Activated CD8-positive, alpha-beta memory T cell treated with anti-CD3 and anti-CD28 coated beads, Interleukin-2, amount 10 ng/mL, durations not matched to agents 7 days and 5 days (primary cell): ENCODE measurements at places on chromosomes 4 and X. TPM values are rescaled to one million over a fixed set of nuclear protein-coding genes. Genes with fewer than 3 reads are reported as not detected.
A peak's percentile ranks its signal among the peaks of the same experiment; 100 is the strongest.

Gene IQCM
- not detected for total RNA-seq

Gene TRPC3
- total RNA-seq: 0.84 TPM

Gene ERCC6L
- total RNA-seq: 14.1 TPM

Gene SPRY1
- total RNA-seq: 73.7 TPM

Gene DDX53
- total RNA-seq: not detected

Gene MAGEB2
- total RNA-seq: not detected

Gene ITIH6
- not detected for total RNA-seq

Gene RASL11B
- total RNA-seq: 0.14 TPM

Gene PHOX2B
- not detected for total RNA-seq

Gene MAGEC1
- not detected for total RNA-seq

Gene SMARCA1
- total RNA-seq: not detected

Gene SETD7
- 10.8 TPM for total RNA-seq

Gene DMRTC1
- not detected for total RNA-seq

Gene MAP7D2
- 0.40 TPM for total RNA-seq

Gene MEPE
- total RNA-seq: not detected

Gene GC
- not detected for total RNA-seq

DNA sequence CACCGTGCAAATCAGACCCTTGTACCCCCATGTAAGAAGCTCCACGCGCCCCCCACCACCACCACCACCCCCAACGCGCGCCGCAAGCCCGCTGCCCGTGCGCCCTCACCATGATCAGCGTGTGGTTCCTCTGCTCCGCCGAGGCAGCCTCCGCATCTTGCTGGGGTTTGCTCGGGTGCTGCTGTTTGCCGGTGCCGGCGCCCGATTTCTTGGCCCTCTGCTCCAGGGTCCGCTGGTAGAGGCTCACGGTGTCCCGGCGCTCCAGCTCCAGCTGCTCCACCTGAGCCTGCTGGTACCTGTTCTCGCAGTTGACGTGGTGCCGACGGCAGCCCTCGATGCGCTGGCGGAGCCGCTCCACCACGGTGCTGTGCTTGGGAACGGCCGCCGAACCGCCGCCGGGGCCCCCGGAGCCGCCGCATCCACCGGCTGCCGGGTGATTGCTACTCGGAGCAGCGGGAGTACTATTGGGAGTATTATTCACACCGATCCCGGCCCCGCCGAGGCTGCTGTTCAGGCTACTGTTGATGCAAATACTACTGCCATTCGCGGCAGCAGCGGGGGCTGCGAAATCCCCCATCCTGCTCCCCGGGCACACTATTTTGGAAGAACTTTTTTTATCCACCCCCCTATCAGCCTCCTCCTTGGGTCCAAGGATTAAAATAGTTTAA lies 1.1 kb downstream of the MAML3 start:
- peak; percentile 54 for DNase-seq
- peak overlapping the region; percentile 80 for H3K27ac ChIP-seq
- peaks cover 57% of the 10 kb centered on the region for H3K27me3 ChIP-seq
- H3K4me3 ChIP-seq: peak overlapping the region; percentile 88

DNA sequence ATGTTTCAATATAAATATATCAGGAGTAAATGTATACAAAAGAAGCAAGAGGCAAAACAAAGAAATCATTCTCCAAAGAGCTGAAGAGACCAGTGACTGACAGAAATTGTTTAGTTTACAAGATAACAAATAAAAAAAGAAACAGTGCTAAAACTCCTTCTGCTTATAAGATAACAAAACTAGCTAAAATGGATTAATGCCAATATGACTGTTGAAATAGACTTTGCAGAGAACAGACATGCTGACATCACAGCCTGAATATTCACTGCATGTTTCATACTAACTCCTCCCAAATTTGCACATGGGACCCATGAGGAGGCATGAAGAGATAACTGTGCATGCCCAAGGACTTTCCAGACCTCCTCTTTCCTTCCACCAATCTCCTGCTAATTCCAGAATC lies 6.2 kb upstream of the GABRA4 start:
- H3K36me3 ChIP-seq: no peaks in the 10 kb centered on the region
- DNase-seq: no peak
- no peaks in the 10 kb centered on the region for H3K4me1 ChIP-seq
- no peak overlapping the region for H3K27ac ChIP-seq

- no peaks in the 10 kb centered on the region for H3K36me3 ChIP-seq
- H3K27ac ChIP-seq: no peak overlapping the region
- H3K27me3 ChIP-seq: peaks cover 2% of the 10 kb centered on the region
- DNase-seq: no peak
Measured at GRCh38 chr4:113303315-113303714, 253.9 kb downstream of the ANK2 start.

- no peak overlapping the region for H3K27ac ChIP-seq
- H3K27me3 ChIP-seq: no peaks in the 10 kb centered on the region
- DNase-seq: no peak
- H3K36me3 ChIP-seq: no peaks in the 10 kb centered on the region
- no peak overlapping the region for H3K4me3 ChIP-seq
Measured at GRCh38 chrX:129719931-129720530, 18.7 kb upstream of the XPNPEP2 start.

GRCh38 chr4:1501754-1502500 lies 95.7 kb upstream of the NKX1-1 start:
- no peak overlapping the region for H3K27ac ChIP-seq
- H3K4me1 ChIP-seq: no peaks in the 10 kb centered on the region
- no peak overlapping the region for H3K4me3 ChIP-seq
- H3K27me3 ChIP-seq: no peaks in the 10 kb centered on the region

DNA sequence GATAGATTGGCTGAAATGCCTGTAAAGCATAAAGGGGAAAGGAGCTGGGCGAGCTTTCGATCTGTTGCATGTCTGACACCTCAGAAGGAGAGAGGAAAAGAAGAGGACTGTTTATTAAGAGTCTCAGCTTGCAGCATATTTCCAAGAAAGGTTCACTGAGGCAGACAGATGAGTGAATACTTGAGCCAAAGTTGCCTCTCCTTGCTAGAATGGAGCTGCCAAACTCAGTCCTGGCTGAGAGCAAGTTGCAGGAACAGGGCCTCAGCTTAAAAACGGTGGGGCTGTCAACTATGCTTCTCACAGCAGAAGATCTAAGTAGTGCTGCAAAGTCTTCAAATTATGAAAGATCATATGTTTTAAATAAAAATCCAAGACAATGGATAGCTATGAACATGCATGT lies 707.5 kb downstream of the PCDH7 start:
- no peak overlapping the region for H3K4me3 ChIP-seq
- DNase-seq: no peak
- H3K27me3 ChIP-seq: no peaks in the 10 kb centered on the region
- H3K27ac ChIP-seq: no peak overlapping the region

GRCh38 chrX:44483965-44484606 lies 58.6 kb downstream of the FUNDC1 start:
- H3K4me3 ChIP-seq: no peak overlapping the region
- H3K27me3 ChIP-seq: no peaks in the 10 kb centered on the region
- no peak for DNase-seq

DNA sequence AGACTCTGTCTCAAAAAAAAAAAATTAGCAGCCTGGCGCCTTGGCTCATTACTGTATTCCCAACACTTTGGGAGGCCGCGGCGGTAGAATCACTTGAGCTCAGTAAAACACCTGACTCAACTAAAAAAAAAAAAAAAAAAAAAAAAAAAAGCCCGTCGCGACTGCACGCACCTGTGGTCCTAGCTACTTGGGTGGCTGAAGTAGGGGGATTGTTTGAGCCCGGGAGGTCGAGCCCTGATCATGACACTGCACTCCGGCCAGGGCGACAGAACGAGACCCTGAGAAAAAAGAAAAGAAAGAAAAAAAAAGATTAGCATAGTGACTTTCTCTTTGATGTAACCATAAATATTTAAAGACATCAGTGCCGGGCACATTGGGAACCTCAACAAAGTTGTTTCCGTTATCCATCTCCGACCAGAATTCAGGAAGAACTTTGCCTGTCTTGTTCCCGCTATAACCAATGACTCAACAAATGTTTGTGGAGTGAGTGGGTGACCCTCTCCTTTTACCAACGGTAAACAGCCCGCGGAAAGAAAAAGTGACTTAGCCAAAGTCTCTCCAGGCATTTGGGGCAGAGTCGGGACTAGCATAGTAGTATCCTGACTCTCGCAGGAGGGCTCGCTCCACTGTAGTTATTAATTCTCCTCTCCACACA lies 553 bp upstream of the MED28 start:
- H3K4me1 ChIP-seq: peaks cover 38% of the 10 kb centered on the region
- H3K4me3 ChIP-seq: peak overlapping the region; percentile 95
- H3K27ac ChIP-seq: peak overlapping the region; percentile 96

DNA sequence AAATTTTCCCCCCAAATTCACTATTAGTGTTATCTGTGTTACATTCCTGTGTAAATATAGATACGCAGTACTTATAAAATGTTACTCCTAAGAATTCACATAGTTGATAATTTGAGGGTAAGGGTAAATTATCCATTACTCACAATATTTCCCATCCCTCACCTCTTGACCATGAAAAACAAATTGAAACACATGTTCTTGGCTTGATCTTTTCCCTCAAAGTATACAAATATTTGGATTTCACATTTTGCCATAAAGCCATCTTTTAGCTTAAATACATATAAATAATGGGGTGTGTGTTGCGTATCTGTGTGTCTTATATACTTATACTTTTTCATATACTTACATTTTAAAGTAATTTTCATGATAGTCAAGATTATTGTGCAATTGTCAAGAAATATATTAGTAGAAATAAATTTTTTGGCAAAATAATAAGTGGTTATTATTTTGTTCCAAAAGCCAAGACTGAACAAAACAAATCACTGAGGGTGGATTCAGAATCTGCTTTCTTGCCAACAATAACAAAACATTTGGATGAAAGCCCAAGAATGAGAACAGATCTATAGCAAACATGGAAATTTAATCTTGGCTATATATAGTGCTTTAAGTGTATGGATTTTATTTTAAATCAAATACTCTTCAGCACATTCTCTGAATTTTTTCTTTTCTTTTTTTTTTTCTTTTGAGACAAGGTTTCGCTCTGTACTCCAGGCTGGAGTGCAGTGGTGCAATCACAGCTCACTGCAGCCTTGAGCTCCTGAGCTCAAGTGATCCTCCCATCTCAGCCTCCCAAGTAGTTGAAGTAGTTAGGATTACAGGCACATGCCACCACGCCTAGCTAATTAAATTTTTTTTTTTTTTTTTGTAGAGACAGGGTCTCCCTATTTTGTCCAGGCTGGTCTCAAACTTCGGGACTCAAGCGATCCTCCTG lies 48.5 kb upstream of the PRSS48 start:
- H3K36me3 ChIP-seq: no peaks in the 10 kb centered on the region
- H3K27me3 ChIP-seq: peaks cover 40% of the 10 kb centered on the region
- no peak overlapping the region for H3K27ac ChIP-seq
- H3K4me1 ChIP-seq: no peaks in the 10 kb centered on the region
- no peak overlapping the region for H3K4me3 ChIP-seq

GRCh38 chr4:109953556-109953955 lies 40.9 kb downstream of the EGF start:
- H3K27ac ChIP-seq: no peak overlapping the region
- no peak for DNase-seq
- peaks cover 4% of the 10 kb centered on the region for H3K27me3 ChIP-seq
- no peak overlapping the region for H3K4me3 ChIP-seq

DNA sequence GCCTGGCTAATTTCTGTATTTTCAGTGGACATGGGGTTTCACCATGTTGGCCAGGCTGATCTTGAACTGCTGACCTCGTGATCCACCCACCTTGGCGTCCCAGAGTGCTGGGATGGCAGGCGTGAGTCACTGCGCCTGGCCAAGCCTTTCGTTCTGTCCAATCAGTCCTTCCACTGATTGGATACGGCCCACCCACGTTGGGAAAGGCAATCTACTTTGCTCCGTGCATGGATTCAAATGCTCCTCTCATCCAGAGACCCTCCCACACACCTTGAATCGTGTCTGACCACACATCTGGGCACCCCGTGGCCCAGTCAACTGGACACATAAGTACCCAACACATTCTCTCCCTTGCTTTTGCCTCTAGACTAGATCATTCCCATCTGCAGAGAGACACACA lies 74.9 kb downstream of the CRLF2 start:
- H3K27ac ChIP-seq: no peak overlapping the region
- H3K4me1 ChIP-seq: no peaks in the 10 kb centered on the region
- no peak overlapping the region for H3K4me3 ChIP-seq
- no peaks in the 10 kb centered on the region for H3K27me3 ChIP-seq
- DNase-seq: peak; percentile 7
- H3K36me3 ChIP-seq: no peaks in the 10 kb centered on the region

DNA sequence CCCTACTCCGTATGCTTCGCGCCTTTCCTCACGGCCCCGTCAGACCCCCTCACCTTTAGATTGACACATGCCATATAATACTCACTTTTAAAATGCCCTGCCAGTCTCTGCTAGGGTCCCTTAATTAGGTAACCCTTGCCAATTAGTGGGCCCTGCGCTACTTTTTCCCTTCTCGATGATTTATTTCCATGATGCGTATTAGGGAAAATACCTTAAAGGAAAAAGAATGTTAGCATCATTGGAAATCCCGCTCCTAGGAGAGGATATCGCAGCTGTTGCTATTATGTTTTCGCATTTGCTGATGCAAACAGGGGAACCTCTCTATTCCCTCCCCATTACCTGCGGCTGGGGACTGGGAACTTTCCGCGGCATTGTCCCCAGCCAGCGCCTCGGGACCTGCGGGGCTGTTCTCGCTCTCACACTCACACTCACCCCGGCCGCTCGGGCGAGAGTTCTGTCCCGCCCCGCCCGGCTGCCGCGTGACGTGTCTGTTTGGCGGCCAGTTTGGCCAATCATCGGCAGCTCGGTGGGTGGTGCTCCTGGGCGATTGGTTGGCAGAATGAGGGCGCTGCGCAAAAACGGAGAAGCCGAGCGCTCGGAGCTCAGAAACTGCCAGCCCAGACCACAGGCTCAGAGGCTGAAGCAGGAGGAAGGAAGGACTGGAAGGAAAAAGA lies at the start of gene PCDH10:
Gene PCDH10, plus strand, starts transcription at position 605 of the 674 bp plus-strand sequence. CDS start 847 bp downstream, outside the sequence.
- H3K27me3 ChIP-seq: peaks cover 74% of the 10 kb centered on the region
- peak within 1 kb of the TSS; percentile 55 for H3K27ac ChIP-seq
- peaks cover 14% of the 10 kb centered on the region for H3K4me1 ChIP-seq
- peaks cover 3% of the 10 kb centered on the region for H3K36me3 ChIP-seq
- no peak for DNase-seq

GRCh38 chrX:44474410-44474809 lies 68.2 kb downstream of the FUNDC1 start:
- DNase-seq: no peak
- no peaks in the 10 kb centered on the region for H3K36me3 ChIP-seq
- no peak overlapping the region for H3K27ac ChIP-seq
- H3K4me1 ChIP-seq: no peaks in the 10 kb centered on the region
- H3K27me3 ChIP-seq: no peaks in the 10 kb centered on the region
- H3K4me3 ChIP-seq: no peak overlapping the region

DNA sequence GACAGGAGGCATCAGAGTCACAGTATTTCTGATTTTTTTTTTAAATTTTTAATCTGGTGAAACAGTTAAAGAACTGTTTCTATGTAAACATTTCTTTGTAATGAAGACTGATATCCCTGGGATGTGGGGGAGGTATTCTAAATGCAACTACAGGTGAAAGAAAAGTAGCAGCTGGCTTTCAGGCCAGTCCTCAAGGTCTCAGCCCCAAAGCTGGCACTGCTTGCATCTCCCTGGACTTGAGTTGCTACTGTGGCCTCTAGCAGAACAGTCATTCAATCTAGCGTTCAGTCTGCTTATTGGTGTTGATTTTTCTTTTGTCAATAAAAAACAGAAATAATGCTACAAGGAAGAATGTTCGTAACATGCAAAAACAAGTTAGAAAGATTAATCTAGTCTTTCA lies 4.9 kb downstream of the MBNL3 start:
- peaks cover 3% of the 10 kb centered on the region for H3K36me3 ChIP-seq
- H3K27ac ChIP-seq: no peak overlapping the region
- DNase-seq: no peak
- peaks cover 49% of the 10 kb centered on the region for H3K4me1 ChIP-seq

GRCh38 chr4:142923619-142924018 lies 77.5 kb upstream of the INPP4B start:
- no peak for DNase-seq
- H3K27me3 ChIP-seq: no peaks in the 10 kb centered on the region
- no peak overlapping the region for H3K4me3 ChIP-seq
